ENCODE measurements at places on chromosomes 2 and 18.

GRCh38 chr2:85753525-85754312 is at the start of gene ATOH8:
Gene ATOH8 (plus strand): TSS chr2:85753991. CDS start chr2:85754190, 199 bp downstream.
- no peak for DNase-seq

- no peak for DNase-seq
These were observed 846.7 kb downstream of the BCL11A start for GRCh38 chr2:59706729-59707128.

GRCh38 chr2:160371251-160372009 is 122.2 kb downstream of the RBMS1 start:
- no peak for DNase-seq

- DNase-seq = no peak
These were observed 147.2 kb downstream of the TMEFF2 start for GRCh38 chr2:192047315-192048107.

- no peak for DNase-seq
These were observed 78.7 kb upstream of the SPTBN1 start for GRCh38 chr2:54377451-54377850.

Data from BJ (cell line).